Activated naive CD4-positive, alpha-beta T cell (primary cell): ENCODE measurements at places on chromosomes 3 and 15.

GRCh38 chr3:170699158-170700053, 113.5 kb upstream of the SLC7A14 start:
- DNase-seq = no peak

GRCh38 chr15:65056868-65057548, 10.8 kb downstream of the RASL12 start:
- DNase-seq = no peak

- no peak for DNase-seq
Observed at GRCh38 chr3:15287565-15288330, 44.6 kb downstream of the SH3BP5 start.

DNA sequence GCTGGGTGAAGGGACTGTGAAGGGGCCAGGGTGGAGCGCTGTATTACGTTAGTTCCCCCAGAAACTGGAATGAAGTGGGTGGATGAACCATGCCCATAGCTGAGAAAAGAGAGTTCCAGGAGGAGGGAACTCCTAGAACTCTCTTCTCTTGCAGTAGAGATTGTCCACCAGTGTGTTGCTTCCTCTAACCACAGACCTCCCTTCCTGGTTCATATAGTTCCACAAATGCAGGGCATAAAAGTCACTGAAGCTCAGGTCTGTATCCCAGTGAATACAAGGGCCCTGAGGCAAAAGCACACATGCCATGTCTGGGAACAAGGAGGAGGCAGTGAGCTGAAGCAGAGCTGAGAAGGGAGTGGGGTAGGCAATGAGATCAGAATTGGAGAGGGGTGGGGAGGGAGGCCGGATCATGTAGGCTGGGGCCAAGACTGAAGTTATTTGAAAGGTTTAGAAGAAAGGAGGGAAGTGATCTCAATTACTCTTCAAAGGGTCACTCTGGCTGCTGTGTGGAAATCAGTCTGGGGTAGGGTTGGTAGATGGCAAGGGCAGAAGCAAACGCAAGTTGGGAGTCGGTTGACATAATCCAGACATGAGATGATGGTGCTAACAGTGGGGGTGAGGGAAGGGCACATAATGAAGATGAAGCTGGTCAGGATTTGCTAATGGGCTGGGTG, 6.5 kb downstream of the A4GNT start:
- DNase-seq = no peak

DNA sequence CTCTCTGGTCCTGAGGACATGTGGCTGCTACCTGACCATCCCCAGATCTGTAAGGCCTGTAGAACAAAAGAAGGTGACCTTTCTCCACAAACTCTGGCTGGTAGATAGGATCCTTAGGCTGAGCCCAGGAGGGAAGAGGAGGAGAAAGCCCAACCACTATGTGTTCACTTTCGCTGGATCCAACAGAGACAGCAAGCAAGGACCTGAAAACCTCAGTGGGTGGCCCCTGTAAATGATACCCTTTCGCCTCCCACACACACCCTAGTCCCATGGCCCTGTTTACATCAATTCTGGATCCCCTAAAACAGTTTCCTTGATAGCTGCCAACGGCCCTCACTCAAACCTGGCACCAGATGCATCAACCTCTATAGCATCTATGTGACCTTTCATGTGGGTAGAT, 22.4 kb downstream of the CCDC12 start:
- DNase-seq = no peak

DNA sequence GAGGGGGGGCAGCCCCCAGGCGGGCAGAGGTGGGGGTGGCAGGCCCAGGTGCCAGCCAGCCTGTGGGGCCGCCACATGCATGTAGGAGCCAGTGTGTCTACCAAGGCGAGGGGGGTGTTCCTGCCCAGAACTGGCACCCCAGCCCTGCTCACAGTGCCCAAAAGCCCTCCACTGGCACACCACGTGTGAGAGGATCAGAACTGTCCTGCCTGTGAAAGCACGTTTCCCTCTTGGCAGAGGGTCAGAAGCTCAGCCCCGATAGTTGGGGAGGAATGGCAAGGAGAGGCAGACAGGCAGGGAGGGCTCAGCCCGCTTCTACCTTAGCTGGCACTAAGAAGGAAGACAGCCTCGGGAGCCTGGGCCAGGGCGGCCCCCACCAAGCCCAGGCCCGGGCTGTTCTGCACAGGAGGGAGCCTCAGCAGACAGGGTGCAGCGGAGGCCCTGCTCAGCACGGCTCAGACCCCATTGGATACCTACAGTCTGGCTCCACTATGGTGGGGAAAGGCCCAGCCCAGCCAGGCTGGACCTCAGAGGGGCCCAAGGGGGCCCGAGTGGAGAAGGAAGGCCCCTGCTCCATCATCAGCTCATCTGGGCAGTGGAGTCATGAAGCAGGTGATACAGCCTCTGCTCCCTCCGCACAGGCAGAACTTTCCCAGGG, 84.8 kb upstream of the LINGO1 start:
- no peak for DNase-seq

DNA sequence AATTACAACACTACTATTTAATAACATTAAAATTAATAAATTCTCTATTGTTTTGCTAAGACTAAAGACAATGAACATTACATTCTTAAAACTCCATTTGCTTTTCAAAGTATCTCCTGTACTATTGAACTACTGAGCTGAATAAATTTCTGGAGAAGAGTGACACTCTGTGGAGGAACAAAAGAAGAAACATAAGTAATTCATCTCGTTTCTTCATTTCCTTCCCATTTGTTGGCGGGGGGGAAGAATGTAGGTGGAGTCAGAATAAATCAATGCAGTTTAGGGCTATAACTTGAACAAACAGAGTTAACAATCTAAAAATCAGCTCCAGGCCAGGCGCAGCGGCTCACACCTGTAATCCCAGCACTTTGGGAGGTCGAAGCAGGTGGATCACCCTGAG, 32.7 kb downstream of the EFHB start:
- no peak for DNase-seq

DNA sequence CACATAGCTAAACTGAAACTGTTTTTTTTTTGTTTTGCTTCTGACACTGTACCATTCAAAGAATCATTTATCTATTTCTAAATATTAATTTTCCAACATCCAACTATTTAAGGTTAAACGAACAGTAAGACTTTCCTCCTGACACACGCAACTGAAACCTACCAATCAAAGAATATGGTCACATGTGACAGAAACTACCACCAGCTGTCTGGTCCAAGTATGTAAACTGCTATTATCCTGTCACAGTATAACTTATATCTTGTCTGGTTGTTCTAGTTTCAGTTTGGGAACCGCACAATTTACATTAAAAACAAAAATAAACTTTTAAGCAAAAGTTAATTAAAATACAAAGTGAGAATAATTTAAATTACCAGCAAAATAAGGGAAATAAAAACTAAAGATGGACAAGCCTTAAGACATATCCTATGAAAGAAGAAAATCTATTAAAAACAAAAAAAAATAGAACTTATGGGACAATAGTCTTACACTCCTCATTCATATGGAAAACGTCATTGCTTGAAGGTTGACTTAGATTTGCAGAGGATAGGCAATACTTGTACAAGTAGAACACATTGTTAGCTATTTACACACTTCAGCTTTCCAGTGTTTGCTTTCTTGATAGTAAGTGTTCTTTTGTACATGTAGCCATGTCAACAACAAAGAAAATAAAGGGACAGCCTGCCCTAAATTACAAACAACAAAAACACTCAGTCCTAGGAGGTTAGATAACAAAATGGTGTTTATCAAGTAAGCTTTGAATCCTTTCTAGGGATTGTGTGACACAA, 26.8 kb upstream of the CHRM5 start:
- DNase-seq = no peak

DNA sequence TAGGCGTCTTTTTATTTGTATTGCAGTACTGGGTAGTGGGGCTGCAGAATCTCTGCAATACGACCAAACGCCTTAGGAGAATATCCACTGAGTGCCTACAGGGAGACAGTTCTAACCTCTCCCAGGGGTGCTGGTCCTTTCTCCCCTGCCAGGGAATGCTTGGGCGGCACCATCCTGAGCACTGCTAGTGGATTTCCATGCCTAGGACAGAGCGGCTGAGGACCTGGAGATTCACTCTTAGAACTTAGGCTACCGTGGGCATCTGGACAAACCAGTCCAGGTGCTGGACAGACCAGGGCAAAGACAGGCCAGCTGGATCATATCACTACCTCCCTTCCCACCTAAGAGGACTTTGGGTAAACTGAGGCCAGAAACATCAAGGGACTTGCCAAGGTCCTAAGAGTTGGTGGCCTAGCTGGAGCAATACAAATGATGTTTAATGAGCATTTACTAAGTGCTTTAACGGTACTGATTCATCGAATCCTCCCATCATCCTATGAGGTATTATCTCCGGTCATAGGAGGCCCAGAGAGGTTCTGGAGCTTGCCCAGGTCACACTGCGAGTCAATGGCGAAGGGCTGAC, 902 bp downstream of the TMEM44 start:
- no peak for DNase-seq

- DNase-seq = no peak
Observed at GRCh38 chr15:39205506-39206371, 375.1 kb upstream of the THBS1 start.

GRCh38 chr3:4953119-4953518, 26.1 kb upstream of the BHLHE40 start:
- DNase-seq = no peak

GRCh38 chr3:33749546-33750210, 31.6 kb upstream of the CLASP2 start:
- no peak for DNase-seq

DNA sequence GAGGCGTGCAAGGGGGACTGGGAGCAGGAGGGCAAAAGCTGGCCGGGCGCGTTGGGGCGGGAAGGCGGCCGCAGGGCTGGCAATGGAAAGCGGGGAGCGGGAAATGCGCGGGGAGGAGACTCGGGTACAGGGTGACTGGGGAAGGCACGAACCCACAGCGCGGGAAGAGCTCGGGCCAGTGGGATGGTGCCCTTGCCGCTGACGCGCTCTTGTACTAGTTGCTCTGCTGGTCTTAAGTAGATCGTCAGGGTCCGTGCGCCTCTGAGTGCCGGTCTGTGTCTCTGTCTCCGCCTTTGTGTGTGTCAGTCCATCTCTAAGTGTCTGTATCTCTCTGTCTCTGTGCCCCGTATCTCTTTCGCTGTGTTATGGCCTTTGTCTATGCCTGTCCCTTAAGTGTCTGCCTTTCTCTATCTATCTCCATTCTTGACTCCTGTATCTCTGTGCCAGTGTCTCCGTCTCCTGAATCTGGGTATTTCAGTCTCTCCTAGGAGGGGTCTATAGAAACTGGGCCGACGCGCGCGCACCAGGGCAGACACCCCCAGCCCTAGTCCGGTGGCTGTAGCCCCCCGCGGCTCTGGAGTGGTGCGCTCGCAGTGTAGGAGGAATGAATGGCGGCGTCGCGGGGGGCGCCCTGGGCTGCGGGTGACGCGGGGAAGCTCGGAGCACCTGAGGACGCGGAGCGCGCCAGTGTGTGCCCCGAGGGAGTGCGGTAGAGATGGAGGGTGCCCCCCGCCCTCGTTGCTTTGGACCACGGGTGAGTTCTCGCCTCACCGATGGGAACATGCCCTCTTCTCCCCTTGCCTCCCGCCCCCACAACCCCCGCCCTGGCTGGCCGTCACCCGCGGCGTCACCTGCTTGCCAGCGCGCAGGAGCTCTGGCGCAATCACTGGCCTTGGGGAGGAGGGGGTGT, 756 bp upstream of the CAMK2N2 start:
- DNase-seq = no peak

DNA sequence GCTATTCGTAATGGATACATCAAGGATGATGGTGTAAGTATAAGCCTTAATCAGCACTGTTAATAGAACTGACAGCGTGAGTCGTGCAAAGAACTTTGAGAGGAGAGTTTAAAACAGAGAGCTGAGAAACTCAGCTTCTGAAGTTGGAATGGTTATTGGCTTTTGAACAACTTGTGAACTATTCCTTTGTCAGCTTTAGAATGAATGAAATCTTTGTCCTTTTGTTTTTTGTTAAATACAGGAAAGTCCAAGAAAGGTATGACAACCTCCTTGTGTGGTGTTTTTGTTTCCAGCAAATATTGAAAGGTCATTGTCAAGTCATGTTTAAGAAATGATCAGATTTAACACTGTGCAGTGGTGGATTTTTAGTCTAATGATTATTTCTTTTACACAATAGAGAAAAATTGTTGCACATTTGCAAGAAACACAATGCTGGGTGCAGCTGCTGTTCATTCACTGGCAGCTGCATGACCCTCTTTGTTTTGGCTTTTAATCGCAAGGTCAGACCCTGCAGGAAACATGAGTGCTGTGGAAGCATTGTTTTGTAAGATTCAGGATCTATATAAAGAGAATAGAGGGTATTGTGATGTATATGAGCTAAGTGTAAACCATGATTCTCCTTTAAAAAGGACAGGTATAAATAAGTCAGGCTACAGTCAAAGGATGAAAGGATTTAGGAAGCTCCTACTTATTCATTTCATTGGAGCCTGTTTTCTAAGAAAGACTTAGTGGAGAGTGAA, 21.7 kb upstream of the ABHD10 start:
- DNase-seq = no peak
